Trophoblast cell (in vitro differentiated cells and primary cell): ENCODE measurements at places on chromosomes 4 and X.

GRCh38 chr4:163332526-163333406 lies at the start of gene NPY1R:
Gene NPY1R, minus strand, starts transcription at chr4:163332596. Its CDS starts 6,042 bp downstream, at chr4:163326554.
- peak; percentile 76 for DNase-seq

DNA sequence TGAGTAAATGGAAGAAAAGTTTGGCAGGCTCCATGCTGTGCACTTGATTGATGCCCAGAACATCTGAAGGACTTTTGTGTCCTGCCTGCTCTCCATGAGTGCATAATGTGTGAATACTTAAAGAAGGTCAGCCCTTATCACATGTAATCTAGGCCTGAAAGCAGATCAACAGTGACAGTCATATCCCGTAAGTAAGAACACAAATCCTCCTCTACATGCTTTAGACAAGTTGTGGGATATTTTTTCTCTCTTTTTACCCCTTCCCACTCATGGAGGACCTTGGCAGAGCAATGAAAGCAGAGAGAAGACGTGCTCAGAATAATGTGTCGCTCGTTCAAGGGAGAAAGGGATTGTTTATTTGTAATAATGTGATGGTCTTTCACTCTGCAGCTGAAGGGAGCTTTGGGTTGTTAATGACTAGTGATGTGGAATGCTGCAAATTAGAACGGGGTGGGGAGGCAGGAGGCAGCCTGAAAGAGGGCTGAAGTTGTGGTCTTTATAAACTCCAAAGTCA lies 286.6 kb downstream of the BMPR1B start:
- DNase-seq, result no peak

DNA sequence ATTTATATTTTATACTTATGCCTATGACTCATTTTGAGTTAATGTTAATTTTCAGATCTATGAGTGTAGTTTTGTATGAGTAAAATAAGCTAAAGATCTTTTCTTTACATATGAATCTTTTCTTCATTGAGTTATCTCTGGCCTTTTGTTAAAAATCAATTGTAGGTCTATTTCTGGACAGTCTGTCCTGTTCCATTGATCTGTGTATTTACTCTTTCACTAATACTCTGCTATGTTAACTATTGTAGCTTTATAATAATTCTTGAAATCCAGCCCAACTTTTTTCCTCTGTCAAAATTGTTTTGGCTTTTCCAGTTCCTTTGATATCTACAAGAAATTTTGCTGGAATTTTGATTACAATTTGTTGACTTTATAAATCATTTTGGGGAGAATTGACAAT lies 177.0 kb downstream of the RBM46 start:
- DNase-seq, result no peak

DNA sequence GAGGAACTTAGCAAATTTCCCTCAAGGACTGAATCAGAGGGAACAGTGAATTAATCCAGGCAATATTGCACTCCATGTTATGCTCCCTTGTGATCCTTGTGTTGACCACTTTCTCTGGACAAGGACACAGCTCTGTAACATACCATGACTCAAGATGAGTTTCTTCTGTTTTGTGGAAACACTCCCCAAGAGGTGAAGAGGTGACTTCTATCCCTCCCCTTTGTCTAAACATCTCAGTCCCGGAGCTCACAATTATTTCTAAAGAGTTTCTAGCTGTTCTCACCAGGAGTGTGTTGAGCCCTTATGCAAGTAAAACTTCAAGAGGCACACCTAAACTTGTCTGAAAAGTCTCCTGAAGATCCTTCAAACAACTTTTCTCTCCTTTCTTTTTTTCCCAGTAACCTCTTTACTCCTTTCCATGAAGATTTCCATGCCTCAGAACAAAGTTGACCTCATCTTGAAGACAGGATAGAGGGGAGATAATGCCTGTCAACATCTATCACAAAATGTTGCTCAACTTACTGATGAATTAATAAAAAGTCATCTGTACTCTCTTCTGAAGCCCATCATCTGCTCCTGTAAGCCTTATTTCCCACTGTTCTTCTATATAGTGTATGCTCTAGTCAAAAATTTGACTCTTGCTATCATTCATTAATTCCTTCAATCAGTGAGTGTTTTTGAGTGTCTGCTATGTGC lies 429.1 kb downstream of the SPRY1 start:
- DNase-seq, result no peak

DNA sequence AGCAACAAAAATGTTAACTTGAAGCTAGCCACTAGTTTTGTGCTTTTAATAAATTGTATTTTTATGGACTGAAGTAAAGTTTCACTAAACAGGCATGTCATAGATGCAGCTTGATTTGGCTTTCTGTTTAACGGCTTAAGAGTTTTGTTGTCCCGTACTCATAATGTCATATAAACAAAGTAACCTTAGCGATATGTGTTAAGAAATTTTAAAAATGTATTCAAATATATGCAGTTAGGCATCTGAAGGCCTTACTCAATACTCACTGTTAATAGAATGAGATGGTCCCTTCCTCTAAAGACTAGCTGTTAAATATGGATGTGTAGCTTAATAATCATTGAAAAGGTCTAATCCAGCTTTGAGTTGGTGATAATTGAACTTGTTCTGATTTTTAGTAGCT lies 1.0 kb upstream of the SCLT1 start:
- DNase-seq, result no peak

GRCh38 chrX:153348421-153348820 lies 14.5 kb downstream of the ZNF275 start:
- DNase-seq, result no peak

GRCh38 chrX:38561951-38562719 lies 793 bp downstream of the TSPAN7 start:
- DNase-seq, result no peak

GRCh38 chr4:168740691-168741090 lies 243.8 kb downstream of the PALLD start:
- DNase-seq, result no peak

GRCh38 chr4:105150503-105150902 lies 3.8 kb downstream of the TET2 start:
- DNase-seq, result no peak

DNA sequence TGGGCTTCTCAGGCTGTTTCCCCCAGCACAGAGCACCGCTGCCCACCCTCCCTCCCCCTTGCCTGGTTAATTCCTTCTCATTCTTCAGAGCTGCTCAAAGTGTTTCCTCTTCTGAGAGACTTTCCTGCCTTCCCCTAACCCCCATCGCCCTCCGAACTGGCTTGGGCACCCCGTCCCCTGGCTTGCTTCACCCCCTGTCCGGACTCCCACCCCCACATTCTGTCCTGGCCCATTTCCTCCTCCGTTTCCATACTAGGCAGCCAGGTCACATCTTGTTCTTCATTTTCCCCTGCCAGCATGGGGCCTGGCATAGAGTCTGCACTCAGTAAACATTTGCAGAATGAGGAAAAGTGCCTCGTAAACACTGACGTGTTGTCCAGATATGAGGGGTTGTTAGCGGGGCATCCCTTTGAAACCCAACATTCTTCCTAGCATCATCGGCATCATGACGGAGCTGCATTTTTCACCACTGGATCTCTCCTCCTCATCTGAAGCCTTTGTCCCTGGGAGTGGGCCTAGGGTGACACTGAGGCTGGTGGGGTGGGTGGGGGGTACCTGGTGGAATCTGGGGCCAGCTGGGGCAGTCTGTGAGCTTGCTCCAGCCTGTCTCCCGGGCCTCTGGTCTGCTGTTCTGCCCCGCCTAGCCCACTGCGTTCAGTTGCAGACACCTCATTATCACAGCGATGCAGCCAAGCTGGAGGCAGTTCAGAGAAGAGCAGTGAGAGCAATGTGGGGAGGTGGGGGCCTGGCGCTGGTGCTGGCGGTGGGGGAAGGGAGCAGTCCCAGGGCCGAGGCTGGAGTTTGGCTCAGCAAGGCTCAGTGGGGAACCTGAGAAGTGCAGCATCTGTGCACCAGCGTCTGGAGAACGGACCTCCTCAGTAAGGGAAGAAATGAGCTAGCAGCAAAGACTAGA lies 149.4 kb upstream of the PJA1 start:
- no peak for DNase-seq

DNA sequence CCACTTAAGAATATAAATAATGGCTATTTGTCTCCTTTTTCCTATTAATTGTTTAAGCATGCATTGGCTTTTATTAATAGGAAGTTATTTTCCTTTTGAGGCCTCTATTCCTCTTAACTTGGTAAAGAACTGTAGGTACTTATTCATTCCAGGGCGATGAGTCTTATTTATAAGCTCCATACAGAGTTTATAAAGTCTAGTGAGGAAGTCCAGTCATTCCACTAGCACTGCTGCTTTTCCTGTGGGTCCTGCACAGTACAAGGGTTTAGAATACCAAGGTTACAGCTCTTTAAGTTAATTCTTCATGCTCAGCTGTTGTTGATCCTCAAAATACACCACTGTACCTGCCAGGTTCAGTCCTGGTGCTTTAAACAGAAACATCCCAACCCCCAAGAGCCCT lies 28.5 kb upstream of the WNK3 start:
- DNase-seq, result no peak

DNA sequence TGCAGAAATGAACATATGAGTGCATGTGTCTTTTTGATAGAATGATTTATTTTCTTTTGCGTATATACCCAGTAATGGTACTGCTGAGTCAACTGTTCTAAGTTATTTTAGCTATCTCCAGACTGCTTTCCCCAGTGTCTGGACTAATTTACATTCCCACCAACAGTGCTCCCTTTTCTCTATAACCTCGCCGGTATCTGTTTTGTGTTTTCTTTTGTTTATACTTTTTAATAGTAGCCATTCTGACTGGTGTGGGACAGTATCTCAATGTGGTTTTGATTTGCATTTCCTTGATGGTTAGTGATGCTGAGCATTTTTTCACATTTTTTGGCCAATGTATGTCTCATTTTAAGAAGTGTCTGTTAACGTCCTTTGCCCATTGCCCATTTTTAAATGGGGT lies 218.6 kb upstream of the KCNIP4 start:
- DNase-seq, result no peak

DNA sequence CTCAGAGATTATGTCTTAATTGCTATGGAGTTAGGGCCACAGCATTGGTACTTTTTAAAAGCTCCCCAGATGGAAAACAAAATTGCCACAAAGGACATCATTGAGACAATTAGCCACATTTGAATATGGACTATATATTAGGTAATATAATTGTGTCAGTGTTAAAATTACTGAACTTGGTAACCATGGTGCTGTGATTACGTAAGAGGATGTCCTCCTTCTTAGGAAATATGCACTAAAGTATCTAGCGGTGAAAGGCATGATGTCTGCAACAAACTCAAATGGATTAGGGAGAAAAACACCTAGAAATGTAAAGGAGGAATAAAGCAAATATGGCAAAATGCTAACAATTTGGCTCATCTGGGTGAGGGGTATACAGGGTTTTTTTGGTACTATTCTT lies 89.9 kb upstream of the PAK3 start:
- DNase-seq, result no peak

DNA sequence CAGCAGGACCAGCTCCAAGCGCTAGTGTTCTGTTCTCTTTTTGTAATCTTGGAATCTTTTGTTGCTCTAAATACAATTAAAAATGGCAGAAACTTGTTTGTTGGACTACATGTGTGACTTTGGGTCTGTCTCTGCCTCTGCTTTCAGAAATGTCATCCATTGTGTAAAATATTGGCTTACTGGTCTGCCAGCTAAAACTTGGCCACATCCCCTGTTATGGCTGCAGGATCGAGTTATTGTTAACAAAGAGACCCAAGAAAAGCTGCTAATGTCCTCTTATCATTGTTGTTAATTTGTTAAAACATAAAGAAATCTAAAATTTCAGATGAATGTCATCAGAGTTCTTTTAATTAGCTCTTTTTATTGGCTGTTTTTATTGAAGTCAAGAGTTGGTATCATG lies 186.5 kb downstream of the AR start:
- DNase-seq, result no peak

- peak; percentile 31 for DNase-seq
Observed at GRCh38 chr4:76546759-76547742, 112.0 kb downstream of the SHROOM3 start.

GRCh38 chr4:48898733-48899431 lies 7.7 kb downstream of the OCIAD2 start:
- DNase-seq, result peak; percentile 74

- no peak for DNase-seq
Observed at GRCh38 chr4:73340917-73341316, 63.2 kb upstream of the ALB start.

GRCh38 chr4:25856756-25857155 lies 6.0 kb downstream of the SEL1L3 start:
- peak; percentile 66 for DNase-seq
